ENCODE measurements at places on chromosomes 6 and 20.

- no peak for DNase-seq
Measured at GRCh38 chr20:42836339-42836738, 353.4 kb downstream of the PTPRT start.

- DNase-seq = no peak
Measured at GRCh38 chr6:6405997-6406714, 85.7 kb upstream of the F13A1 start.

DNA sequence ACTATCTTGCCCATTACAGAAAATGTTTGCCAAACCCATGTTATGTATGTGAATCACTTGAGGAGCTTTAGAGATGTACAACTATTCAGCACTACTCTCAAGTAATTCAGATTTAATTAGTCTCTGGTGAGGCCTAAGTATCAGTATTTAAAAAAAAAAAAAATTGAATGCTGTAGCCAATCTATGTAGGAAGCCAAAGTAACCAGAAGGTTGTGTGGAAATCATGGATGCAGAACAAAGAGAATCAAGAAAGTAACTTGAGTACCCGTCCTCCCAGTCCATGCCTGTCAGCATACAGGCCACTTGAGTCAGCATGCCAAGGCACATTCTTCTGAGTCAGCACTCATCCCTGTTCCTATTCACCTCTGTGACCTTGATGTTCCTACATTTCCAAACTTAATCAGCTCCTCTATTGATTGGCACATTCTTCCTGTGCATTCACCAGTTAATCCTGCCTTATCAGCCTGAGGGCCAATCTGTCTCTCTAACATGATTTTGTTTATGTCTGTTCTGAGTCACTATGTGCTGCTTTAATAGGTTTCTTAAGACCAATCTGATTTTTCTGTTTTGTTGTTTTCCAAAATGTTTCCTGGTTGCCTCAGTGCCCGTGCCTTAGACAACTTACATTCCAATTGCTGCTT lies 165.6 kb downstream of the KCNQ5 start:
- DNase-seq = peak; percentile 89

DNA sequence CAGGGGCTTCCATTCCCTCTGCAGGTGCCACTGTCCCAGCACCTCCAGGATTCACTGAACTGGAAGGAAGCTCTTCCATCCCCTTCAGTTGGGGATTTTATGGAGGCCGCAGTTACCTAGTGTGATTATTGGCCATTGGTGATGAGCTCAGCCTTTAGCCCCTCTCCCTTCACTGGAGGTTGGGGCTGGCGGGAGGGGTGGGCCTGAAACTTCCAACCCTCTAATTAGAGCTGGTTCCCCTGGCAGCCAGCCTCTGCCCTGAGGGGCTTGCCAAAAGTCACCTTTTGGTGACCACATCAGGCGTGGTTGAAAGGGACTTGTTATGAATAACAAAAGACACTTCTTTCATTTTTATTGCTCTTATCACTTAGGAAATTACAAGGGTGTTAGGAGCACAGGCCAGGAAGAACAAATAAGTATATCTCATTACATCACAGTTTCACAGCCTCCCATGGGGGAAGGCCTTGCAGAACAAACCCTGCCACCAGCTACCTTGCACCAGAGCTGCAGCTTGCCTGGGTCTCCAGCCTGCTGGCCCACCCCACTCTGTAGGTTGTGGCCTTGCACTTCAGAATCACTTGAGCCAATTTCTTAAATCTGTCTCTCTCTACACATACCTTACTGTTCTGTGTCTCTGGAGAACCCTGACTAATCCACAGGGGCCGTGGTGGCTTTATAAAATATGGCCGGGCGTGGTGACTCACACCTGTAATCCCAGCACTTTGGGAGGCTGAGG lies 5.0 kb downstream of the PYGB start:
- no peak for DNase-seq

GRCh38 chr6:47168180-47168579 lies 126.0 kb upstream of the ADGRF1 start:
- DNase-seq = peak; percentile 98

- DNase-seq = no peak
Measured at GRCh38 chr6:54899986-54900385, 53.4 kb downstream of the FAM83B start.

DNA sequence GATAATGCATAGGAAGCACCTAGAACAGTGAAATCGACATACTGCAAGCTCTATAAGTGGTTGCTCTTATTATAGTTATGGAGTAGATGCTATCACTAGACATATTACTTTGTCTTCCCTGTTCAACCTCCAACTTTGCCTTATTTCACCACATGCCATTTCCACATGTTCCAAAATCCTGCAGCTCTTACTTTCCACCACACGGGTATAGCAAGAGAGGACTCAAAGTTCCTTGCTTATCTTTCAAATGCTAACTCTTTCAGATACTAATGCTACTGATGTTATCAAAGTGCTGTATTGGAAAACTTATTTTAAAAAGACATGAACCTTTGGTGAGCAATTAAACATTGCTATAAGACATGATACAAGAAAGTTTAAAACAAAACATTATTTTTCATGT lies 1130.1 kb downstream of the HACE1 start:
- DNase-seq = no peak

GRCh38 chr20:20334489-20334888 lies 33.4 kb upstream of the INSM1 start:
- no peak for DNase-seq

DNA sequence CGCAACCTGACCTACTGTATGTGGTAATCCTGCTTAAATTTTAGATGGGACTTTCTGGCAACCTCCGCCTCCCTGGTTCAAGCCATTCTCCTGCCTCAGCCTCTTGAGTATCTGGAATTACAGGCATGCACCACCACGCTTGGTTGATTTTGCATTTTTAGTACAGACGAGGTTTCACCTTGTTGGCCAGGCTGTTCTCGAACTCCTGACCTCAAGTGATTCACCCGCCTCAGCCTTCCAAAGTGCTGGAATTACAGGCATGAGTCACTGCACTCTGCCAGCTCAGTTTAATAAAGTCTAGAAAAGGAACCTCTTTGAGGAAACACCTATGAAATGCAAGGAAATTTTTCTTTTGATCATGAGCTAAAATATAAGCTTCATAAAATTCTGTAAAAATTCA lies 9.0 kb upstream of the PLCB4 start:
- DNase-seq = no peak

- DNase-seq = peak; percentile 6
Measured at GRCh38 chr6:90586546-90586835, 381 bp downstream of the MAP3K7 start.

DNA sequence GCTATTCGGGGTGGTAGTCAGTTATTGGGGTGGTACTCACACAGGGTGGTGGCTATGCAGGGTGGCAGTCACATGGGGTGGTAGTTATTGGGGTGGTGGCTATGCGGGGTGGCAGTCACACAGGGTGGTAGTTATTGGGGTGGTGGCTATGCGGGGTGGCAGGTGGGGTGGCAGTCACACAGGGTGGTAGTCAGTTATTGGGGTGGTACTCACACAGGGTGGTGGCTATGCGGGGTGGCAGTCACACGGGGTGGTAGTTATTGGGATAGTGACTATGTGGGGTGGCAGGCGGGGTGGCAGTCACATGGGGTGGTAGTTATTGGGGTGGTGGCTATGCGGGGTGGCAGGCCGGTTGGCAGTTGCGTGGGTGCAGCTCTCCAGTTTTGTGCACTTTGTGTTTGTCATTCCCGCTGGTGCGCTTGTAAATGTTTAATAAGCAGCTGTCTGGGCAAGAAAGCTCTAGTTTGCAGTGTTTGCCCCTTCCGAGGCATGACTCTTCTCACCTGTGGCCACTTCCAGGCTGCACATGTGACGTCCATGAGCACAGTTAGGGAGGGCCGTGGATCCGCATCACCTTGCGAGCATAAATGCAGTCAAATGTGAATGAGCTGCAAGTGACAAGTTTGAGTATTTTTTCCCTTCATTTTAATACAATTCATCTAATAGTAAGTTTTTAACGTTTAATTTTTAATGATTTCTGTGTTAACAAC lies 219.0 kb upstream of the CST7 start:
- DNase-seq = no peak

- no peak for DNase-seq
Measured at GRCh38 chr6:146980900-146981329, 223.3 kb upstream of the STXBP5 start.

DNA sequence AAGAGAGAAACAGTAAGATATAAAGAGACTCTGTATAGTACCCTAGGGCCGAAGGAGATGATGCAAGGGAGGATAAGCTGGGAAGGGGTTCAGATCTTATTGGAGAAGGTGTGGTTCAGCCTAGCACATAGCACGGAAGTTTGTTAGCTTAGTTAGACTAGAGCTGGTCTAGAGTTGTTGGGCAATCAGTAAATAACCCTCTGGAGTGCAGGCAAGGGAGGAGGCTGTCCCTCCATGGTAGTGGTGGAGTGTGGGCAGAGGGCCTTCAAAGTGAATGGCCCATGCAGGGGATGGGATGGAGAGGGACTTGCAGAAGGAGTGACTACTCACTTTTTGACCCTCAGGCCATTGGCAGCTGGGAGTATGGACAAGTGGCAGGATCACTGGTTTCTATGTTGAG lies 20.0 kb downstream of the TULP4 start:
- no peak for DNase-seq

GRCh38 chr6:28693751-28694443 lies 168.2 kb downstream of the GPX5 start:
- DNase-seq = no peak

- no peak for DNase-seq
Measured at GRCh38 chr6:5247201-5247600, 13.5 kb downstream of the LYRM4 start.

DNA sequence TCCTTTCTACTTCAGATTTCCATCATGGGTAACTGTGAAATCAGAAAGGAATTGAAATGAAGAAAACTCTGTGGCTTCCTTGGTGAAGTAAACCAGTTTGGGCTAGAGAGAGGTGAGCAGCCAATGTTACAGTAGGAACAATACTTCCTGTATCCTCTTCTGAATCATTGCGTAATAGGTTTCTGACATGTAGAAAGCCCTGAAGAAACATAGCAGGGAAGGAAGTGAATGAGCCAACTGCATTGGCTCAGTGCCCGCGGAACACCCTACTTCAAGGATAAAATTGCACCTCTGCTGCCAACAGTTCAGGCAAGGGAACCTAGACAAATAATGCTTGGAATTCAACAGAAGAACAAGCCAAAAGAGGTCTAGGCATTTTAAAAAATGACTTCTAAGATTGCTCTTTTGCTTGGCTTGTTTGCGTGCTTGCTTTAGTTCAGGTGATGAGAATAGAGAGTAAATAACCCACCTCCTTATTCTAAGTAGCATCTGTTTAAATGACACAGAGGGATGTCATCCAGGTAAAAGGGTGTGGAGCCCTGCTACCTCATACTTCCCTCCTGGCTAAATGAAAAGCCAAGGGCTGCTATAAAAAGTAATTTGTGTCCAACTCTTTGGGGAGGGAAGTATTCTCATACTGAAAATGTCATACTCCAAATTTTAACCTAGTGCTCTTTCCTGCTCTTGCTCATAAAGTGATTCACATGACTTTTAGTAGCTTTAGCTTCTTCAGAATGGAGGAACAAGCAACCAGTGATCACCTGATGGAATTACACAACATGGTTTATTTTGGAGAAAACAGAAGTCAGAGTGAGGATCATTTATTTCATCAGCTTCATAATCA lies 30.0 kb upstream of the AKIRIN2 start:
- peak; percentile 99 for DNase-seq

DNA sequence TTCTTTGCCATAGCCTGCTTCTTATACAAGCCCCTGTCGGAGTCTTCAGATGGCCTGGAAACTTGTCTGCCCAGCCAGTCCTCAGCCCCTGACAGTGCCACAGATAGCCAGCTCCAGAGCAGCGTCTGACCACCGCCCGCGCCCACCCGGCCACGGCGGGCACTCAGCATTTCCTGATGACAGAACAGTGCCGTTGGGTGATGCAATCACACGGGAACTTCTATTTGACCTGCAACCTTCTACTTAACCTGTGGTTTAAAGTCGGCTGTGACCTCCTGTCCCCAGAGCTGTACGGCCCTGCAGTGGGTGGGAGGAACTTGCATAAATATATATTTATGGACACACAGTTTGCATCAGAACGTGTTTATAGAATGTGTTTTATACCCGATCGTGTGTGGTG lies 29.5 kb downstream of the SLCO4A1 start:
- DNase-seq = no peak

DNA sequence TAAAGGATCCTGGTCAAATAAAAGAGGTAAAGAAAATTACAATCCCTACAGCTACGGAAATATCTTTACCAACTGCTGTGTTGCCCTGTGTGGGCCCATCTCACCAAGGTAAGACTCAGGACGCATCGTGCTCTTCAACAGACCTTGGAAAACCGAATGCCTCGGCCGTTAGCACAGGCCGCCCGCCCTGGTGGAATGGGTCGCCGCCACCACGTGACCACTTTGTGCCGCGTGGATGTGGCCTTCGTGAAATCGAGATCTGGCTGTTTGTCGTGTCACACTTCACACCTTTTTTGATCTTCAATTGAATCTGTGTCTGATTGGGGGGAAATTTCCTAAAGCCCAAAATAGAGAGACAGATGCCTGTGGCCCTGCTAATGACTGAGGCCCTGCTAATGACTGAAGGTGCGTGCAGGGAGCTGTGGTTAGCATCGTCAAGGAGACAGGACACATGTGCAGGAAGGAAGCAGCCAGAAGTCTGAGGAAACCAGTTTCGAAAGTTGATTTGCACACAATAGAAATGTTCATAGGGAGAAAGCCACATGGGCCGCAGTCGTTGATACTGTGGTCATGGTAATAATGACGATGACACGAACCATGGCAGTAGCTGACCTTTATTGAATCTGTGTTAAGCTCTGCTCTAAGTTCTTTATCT lies 175.7 kb upstream of the SNX9 start:
- DNase-seq = no peak

DNA sequence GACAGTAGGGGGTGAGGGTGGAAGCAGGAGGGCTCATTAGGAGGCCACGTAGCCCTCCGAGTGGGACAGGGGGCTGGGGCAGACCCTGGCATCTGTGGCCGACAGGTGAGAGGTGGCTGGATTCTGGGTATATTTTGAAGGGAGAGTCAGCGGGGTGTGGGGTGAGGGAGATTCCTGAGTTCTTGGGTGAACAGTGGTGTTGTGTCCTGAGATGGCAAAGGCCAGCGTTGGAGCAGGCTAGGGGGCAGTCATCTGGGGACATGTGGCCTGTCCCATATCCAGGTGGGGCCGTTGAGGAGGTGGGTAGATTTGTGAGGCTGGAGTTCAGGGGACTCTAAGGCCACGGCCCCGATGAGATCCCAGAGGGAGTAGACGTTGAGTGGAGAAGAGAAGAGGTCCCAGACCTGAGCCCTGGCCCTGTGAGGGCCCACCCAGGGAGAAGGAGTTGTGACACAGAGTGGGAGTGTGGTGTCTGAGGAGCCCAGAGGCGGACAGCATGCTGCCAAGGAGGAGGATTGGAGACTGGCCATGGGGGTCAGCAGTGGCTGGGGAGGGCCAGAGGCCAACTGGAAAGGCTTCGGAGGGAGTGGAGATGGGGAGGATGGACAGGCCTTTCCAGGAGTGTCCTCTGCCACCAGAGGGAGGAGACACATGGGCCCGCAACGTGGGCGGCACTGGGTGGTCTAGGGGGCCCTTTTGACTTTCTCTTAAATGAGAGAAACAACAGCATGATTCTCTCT lies 19.6 kb downstream of the PACSIN1 start:
- no peak for DNase-seq

- DNase-seq = no peak
Measured at GRCh38 chr6:130425537-130425936, 59.7 kb downstream of the TMEM200A start.

DNA sequence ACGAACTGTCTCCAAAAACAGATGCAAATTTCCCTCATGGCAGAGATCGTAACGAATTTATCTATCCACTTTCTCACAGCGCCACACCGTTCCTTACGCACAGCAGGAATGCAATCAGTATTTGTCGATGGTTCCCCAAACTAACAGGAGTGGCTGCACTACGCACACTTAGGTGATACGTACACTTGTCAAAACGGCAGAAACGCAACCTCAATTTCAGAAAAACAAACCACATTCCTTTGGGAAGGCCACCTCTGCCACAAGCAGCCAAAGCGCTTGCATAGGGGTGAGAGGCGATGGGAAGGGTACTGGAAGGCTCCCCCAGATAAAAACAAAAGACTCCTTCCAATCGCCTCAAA lies 638 bp downstream of the MDN1 start:
- DNase-seq = peak; percentile 46
